Left renal pelvis (tissue), 4 donors: ENCODE measurements at places on chromosomes 5 and 9. TPM values are rescaled to one million over a fixed set of nuclear protein-coding genes. Genes with fewer than 3 reads are reported as not detected.

DNA sequence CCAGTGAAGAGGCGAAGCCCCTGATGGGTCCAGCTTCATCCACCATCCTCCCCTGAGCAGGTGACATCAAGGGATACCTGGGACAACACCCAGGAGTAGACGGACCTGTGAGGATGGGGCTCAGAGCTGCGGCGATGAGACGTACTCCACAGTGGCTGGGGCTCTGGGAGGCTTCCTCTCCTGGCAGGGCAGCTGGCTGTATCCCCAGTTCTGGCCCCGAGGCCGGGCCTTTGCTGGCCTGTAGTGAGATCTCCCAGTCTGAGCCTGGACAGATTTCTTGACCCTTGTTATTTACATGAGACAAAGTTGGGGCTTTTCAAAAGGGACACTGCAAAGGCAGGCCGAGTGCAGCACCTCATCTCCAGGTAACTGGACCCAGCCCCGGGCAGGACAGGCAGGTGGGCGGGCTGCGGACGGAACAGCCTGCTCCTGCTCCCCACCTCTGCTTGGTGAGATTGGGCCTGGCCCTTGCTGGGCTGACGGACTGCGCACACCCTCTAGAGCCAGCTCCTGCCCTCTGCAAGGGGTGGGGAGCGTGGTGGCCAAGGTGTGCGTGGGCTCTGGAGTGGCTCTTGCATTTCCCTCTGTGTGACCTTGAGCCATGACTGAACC lies 23.1 kb downstream of the IER5L start:
- DNase-seq, result no peak

The PCDHGA6 gene
- polyA plus RNA-seq, result 7.4 TPM

DNA sequence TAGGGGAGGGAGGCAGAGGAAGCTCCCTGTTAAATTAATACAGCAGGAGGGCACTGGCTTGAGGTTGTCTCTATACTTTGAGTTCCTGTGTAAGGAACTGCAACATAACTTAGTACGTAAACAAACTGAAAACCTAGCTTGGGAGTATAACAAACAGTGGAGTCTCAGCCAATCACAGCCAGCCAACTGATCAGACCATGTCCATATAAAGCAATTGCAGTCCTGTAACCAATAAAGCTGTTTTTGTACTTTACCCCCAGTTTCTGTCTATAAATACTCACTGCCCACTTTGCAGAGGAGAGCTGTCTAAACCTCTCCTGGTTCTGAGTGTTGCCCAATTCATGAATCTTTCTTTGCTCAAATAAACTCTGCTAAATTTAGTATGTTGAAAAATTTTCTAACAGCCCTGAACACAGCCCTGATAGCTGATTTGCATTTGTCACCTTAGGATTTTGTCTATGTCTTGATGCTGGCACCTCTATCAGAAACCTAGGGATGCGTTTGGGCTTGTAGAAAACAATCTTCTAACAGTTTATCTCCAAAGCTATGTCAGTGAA lies 39.9 kb downstream of the GDNF start:
- DNase-seq, result no peak

DNA sequence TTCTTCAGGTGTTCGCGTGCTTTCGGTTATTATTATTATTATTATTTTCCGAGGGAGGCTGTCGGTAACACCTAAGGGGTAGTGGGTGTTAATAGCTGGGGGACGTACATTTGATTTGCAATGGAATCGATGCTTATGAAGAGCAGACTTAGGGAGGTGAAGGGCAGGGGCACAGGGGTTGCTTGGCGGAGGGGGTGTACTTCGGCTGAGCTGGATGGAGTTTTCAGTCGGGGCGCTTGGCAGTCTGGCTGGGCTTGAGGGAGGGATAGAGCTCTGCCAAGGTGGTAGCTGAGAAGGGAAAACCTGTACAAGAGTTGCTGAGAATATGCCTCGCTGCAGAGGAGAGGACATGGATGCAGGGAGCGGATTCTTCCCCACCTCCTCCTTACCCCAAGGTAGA lies 617 bp upstream of the PTPRD start:
- no peak for DNase-seq

The SHC3 gene
- polyA plus RNA-seq, result 2.6 TPM

- DNase-seq, result no peak
Observed at GRCh38 chr5:75894482-75894881, 177.2 kb upstream of the POC5 start.

DNA sequence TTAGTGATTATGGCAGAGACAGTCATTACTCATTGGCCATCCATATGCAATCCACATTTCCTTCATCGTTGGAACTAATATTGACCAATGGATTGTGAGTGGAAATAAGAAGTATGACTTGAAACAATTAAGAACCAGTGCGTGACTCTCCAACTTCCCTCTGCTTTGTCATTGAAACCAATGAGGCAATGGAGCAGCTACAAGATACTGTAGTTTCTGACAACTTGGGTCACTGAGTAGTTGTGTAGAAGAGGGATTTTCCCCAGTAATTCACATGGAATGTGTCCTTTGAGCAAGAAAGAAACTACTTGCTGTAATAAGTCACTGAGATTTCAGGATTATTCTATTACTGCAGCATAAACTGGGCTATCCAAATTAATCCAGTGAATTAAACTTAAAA lies 785.3 kb upstream of the RIOK2 start:
- DNase-seq, result no peak

The N4BP3 gene
- 3.9 TPM for polyA plus RNA-seq

- no peak for DNase-seq
Observed at GRCh38 chr5:176948458-176948857, 49.3 kb upstream of the HK3 start.
